Bladder microvascular endothelial cell (primary cell): ENCODE measurements at places on chromosomes 3 and 15. TPM values are rescaled to one million over a fixed set of nuclear protein-coding genes. Genes with fewer than 3 reads are reported as not detected.

PDZRN3 gene
- total RNA-seq: 0.19 TPM in 1 of 2 replicates, not detected in the other

FRMD5 gene
- total RNA-seq: 0.49 and 15.6 TPM in 2 replicates

CKMT1B gene
- not detected in 2 replicates for total RNA-seq

P3H2 gene
- total RNA-seq: 9.6 and 18.1 TPM in 2 replicates

LEKR1 gene
- 0.25 and 0.49 TPM in 2 replicates for total RNA-seq
